ENCODE measurements at places on chromosomes 6 and 20. TPM values are rescaled to one million over a fixed set of nuclear protein-coding genes. Genes with fewer than 3 reads are reported as not detected.

GRCh38 chr6:139852488-139853140, 478.2 kb upstream of the CITED2 start:
- DNase-seq: no peak

- DNase-seq: no peak
These were observed 11.3 kb downstream of the KDM1B start for GRCh38 chr6:18166312-18167036.

DNA sequence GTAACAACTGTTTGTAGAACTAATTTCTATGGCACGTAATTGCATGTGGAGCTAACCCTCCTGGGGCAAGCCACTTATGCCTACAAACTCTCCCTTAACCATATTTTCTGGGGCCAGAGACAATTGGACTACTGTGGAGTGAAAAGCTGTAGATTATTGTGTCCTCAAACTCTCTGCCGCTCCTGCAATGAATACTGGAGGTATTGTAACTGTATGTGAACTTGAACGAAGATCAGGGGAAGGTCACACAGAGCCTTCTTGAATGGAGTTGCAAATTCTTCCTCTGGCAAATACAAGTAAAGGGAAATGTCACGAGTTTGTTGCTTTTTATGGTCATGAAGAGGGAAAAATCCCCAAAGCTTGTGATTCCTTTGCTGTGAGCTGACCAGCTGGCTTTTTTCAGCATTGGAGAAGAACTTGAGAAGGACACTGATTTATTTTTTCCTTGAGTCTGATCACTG, 18.2 kb downstream of the AKAP12 start:
- no peak for DNase-seq

DNA sequence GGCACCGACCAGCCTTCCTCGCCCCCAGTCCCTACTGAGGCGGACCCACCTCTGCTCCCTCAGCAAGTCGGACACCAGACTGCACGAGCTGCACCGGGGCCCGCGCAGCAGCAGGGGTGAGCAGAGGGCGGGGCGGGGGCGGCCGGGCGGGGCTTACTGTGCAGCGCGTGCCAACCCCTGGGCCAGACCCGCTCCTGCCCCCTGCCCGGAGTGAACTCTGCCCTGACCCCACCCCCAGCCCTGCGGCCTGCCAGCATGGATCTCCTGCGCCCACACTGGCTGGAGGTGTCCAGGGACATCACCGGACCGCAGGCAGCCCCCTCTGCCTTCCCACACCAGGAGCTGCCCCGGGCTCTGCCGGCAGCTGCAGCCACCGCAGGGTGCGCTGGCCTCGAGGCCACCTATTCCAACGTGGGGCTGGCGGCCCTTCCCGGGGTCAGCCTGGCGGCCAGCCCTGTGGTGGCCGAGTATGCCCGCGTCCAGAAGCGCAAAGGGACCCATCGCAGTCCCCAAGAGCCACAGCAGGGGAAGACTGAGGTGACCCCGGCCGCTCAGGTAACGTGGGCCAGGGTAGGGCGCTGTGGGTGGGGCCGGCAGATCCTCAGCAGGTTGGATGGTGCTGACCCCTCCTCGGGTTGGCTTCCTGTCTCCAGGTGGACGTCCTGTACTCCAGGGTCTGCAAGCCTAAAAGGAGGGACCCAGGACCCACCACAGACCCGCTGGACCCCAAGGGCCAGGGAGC, 1.5 kb upstream of the SLC2A4RG start:
- peak; percentile 84 for DNase-seq

DNA sequence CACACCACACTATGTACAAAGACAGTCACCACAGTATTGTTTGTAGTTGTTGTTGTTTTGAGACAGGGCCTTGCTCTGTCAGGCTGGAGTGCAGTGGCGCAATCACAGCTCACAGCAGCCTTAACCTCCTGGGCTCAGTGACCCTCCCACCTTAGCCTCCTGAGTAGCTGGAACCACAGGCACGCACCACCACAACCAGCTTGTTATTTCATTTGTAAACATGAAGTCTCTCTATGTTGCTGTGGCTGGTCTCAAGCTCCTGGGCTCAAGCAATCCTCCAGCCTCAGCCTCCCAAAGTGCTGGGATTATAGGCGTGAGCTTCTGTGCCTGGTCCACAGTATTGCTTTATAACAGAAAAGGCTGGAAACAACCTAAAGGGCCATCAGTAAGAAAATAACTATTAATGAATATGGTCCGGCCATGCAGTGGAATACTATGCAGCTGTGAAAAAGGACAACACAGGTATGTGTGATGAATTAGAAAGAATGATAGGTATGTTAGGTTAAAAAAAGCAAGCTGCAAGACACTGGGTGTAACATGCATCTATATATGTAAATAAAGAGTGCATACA, 30.0 kb upstream of the PTGIS start:
- no peak for DNase-seq

DNA sequence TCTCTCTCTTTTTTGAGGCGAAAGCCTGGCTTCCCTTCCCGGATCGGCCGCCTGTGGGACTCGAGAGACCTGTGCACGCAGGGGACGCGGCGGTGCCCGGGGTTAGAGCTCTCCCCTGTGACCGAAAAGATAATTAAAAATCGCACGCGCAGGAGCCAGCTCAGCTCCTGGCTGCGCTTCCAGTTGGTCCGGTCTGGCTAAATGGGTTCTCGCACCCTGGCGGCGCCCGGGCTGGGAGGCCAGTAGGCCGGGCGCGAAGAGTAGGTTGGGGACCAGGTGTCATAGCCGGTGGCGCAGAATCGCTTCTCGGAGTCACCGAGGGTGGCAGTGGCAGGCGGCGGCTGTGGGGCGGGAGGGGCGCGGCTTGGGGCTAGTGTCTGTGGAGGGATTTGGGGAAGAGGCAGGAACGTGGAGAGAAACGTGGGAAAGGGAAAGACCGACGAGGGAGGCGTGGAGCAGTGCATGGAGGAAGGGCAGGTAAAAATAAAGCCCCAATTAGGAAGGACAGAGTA, 41.9 kb upstream of the SUPT3H start:
- DNase-seq: peak; percentile 78

- DNase-seq: no peak
These were observed 52.2 kb downstream of the TPBG start for GRCh38 chr6:82415820-82416219.

DNA sequence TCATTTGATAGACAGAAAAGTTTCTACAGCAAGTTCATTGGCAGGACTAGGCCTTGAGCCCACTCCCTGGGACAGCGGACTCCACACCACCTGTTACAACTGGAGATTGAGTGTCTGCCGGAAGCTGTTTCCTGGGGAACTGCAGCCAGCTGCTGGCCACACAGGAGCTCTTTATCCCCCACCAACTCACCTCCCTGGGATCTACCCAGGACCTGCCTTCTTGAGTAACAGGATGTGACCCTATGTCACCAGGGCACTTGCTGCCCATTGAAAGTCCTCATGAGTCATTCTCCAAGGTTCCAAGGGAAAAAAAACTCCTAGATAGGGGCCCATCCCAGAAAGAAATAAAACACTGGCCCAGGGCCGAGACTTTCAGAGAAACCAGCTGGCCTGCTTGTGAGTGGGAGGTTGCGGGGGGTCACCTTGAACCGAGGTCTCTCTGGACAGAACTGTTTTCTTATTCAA, 37.4 kb upstream of the SLC9A8 start:
- peak; percentile 92 for DNase-seq

DNA sequence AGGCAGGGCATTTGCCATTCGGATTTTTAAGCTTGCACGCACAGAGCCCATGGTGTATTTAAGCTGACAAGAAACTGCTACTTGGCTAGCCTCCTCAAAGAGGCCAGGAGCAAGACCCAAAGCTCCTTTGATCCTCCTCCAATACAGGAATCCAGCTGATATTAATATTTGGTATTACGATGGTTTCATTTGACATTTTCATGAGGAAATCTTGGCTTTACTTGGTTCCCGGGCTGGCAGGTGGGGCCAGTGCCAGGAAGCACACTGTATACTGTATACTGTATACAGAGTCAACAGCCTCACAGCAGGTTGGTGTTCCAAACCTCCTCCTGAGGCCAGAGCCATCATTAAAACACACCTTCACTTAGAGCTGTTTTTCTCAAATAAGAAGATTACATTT, 138.2 kb upstream of the ARMC2 start:
- no peak for DNase-seq

GRCh38 chr6:105066836-105067235, 109.9 kb downstream of the LIN28B start:
- no peak for DNase-seq

GRCh38 chr20:43665466-43666176, 1.3 kb upstream of the MYBL2 start:
- no peak for DNase-seq

- no peak for DNase-seq
These were observed 105.5 kb downstream of the MRPL14 start for GRCh38 chr6:44021589-44022295.

- DNase-seq: no peak
These were observed 44.7 kb upstream of the MICB start for GRCh38 chr6:31453259-31453658.

- DNase-seq: no peak
These were observed 526 bp downstream of the SULF2 start for GRCh38 chr20:47784599-47785310.

- DNase-seq: no peak
These were observed 82.2 kb downstream of the CTNNBL1 start for GRCh38 chr20:37776049-37776448.

DNA sequence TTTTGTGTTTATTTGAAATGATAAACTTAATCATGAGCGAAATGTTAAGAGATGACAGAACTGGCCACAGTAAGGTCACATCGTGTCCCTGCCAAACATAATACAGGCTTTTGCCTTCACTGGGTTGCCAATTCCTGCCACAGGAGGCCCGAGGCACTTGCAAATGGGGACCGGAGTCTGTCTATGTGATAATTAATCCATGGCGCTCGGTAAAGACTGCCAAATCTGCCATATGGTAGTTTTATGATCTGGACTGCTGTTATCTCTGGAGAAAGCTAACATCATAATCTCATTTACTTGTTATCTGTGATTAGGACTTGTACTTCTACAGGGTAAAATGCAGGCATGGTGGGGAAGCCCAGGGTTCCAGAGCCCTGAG, 170.5 kb upstream of the TSHZ2 start:
- DNase-seq: no peak

DNA sequence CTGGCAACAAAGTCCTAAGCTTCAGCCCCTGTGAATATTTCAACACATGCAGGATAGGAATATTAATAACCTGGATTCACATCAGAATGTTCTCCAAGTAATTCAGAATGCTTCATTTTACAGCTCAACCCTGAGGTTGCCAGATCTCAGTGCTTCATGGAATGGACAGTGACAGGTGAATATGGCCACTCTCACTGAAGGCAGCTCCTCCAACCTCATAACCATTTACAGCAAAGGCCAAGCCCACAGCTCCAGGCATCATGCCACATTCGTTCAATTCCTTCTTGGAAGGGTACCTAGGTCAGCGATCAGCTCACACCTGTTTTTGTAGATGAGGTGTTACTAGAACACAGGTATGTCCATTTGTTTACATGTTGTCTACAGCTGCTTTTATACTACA, 17.1 kb downstream of the CLIC5 start:
- DNase-seq: no peak

- no peak for DNase-seq
These were observed 40.5 kb upstream of the EDN3 start for GRCh38 chr20:59259946-59260345.

GRCh38 chr20:62413896-62414481, 6.9 kb upstream of the CABLES2 start:
- DNase-seq: no peak

DNA sequence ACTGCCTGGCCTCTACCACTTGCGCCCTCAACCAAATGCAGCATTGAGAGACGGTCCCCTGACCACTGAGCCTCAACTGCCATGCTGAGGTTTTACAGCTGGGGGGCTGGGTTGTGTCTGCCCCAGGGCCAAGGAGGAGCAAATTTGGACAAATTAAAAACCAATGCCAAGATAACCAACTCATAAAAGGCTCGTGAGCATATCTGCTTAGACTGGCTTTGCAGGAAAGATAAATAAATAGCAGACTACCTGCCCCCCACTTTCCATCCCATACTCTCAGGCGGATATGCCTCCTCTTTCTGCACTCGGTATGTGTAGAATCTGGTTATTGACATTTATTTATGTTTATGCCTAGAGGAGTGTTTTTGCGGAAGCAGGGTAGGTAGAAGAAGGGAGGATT, 76.8 kb downstream of the ZDHHC14 start:
- no peak for DNase-seq

The AGPAT4 gene
- 26.3 TPM for total RNA-seq
